ENCODE measurements at places on chromosomes 11 and 22.
A peak's percentile ranks its signal among the peaks of the same experiment; 100 is the strongest.

DNA sequence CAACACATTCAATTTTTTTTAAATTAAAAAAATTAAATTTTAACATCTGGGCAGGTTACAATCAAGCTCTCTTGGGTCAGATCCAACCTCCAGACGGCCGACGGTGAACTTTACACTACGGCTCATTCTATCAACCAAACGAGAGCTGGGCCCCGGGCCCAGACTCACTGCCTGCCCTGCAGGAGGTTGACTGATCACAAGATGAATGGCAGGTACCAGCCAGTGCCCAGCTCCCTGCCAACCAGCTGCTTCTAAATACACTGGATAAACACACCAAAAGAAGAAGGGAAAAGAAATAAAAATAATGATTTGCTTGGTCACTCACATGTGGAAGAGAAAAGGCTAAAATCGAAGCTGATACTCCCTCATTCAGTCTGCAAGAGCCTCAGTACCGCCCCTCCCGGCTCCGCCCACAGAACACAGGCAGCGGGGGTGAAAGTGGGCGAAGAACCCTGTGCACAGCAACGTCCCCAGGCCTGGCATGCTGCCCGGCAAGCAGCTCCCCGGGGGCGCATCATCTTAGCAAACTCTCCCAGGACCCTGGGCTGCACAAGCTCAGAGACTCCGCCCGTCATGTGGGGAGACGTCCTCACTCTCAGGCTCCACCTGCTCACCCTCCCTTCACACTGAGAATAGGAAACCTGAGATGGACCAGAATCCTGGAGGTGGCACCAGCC is 303.4 kb downstream of the SHANK2 start:
- DNase-seq: no peak

DNA sequence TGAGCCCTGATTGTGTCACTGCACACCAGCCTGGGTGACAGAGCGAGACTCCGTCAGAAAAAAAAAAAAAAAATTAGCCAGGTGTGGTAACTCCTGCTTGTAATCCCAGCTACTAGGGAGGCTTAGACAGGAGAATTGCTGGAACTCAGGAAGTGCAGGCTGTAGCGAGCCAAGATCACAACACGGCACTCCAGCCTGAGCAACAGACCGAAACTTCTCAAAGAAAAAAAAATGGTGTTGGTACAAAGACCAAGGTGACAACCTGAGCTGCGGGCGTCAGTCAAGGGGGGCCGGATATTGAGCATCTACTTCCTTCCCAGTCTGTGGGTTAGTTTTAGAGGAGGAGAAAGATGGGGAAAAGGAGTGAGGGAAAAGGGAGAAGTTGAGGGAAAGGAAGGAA is 48.5 kb upstream of the HSPA8 start:
- DNase-seq: no peak

DNA sequence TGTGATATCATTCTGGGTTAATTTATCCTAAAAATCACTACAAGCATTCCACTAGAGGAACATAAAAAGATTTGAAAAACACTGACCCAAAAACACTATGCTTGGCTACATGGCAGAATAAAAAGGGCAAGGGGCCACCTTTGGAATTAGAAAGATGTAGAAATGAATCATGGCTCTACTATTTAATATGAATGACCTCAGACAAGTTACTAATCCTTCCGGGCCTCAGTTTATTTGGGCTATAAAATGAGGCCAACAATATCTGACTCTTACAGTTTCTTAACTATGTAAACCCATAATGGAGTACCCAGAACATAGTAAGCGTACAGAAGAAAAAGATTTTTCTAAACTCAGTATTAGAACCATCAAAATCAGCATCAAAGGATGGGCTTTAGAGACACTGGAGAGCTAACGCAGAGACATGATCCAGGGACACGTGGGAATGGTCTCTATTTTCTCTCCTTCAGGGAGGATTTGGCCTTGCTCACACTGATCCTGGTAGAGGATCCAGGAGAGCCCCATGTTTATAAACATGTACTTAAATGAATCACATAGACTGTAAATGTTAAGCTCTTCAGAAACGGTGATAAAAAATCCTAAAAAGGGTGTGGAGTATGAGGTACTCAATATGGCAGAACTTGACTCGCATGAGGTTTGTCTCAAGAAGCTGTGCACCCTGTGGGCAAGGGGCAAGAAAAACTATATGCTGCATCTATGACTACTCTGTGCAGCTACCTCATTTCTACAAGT is 288.4 kb upstream of the PITPNB start:
- DNase-seq: peak; percentile 73

DNA sequence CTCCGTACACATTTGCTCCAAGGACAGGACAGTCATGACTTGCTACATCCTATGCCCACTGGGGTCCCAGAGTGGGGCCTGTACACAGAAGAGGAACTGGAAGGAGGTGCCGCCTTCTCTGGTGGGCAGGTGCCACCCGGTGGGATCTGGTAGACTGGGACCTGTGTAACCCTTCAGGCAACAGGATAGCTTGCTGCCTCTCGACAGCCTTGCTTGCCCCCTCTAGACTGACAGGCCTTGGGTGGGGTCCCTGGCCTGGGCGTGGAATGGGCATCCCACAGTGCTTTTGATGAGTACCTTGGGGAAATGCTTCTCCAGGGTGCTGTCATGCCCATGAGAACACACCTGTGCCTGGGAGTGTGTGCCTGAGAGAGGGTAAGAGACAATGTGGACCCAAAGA is 15.8 kb downstream of the SHANK3 start:
- no peak for DNase-seq

- peak; percentile 82 for DNase-seq
These were observed 84.6 kb downstream of the SWAP70 start for GRCh38 chr11:9748361-9748970.

DNA sequence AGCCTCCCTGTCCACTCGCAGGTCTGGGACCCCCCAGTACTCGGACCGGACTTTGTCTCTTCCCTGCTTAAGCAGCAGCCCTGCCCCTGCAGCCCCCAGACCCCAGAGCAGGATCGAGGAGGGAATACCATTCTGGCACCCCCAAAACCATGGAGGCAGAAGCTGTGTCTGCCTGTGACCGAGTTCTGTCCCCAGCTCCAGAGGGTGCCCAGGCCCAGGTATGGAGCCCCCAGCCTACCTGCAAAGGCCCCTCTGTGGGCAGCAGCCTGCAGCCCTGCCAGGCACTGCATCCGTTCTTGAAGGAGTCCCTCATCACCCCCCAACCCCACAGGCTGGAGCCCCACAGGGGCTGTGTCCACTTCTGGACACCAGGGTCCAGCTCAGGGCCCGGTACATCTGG is 163.8 kb downstream of the BRD1 start:
- no peak for DNase-seq

- no peak for DNase-seq
These were observed 19.0 kb downstream of the MPPED2 start for GRCh38 chr11:30567120-30567519.

DNA sequence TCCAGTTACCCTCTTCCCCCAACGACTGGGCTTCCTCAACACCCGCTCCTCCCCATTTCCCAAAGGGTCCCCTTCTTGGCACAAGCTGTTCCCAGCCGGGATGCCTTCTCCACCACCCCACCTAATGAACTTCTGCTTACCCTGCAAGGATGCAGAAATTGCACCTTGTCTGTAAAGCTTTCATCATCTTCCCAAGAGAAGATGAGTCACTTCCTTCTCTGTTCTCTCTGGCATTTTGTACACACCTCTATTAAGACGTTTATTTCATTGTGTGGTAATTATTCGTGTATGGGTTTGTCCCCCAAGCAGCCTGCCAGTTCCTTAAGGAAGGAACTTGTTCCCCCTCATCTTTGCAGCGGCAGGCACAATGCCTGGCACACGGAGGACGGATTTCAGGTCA is 351.1 kb downstream of the CADM1 start:
- DNase-seq: peak; percentile 31

DNA sequence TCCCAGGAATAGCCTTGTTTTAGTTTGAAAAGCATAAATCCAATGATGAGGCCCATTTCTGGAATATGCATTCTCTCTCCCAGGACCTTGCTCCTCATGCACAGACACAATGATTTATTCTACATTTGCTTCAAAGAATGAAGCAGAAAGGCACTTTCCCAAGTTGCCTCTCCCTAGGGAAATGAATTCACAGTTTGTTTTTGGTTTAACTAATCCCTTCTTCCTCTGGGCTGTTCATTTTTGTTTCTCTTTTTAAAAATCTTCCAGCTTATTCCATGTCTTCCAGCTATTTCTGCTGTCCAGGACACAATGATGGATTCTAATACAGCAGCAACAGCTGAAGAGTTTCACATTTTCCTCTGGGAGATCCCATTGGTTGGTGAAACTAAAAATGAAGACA is 1529.2 kb upstream of the TENM4 start:
- DNase-seq: no peak

- peak; percentile 83 for DNase-seq
These were observed 35.9 kb upstream of the HORMAD2 start for GRCh38 chr22:30044369-30044768.

GRCh38 chr22:24583221-24584165 is 9.4 kb downstream of the LRRC75B start:
- peak; percentile 57 for DNase-seq

GRCh38 chr11:12455938-12456337 is 78.6 kb downstream of the PARVA start:
- DNase-seq: peak; percentile 51

DNA sequence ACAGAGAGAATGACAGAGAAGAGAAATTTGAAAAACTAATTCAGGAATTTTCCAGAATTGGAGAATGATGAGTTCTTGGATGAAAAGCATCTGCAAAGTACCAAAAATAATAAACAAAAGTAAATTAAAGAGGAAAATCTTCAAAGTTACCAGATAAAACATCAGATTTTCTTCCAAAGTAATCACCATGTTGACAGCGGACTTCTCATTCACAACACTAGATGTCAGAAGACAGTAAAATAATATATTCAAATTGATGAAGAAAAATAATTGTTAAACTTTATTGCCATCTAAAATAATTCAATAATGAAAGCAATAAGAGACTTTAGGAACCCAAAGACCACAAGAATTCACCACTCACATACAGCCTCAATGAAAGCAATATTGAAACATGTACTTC is 355.2 kb downstream of the DYNC2H1 start:
- DNase-seq: no peak

GRCh38 chr22:29341849-29342127 is 26.3 kb upstream of the RASL10A start:
- no peak for DNase-seq

DNA sequence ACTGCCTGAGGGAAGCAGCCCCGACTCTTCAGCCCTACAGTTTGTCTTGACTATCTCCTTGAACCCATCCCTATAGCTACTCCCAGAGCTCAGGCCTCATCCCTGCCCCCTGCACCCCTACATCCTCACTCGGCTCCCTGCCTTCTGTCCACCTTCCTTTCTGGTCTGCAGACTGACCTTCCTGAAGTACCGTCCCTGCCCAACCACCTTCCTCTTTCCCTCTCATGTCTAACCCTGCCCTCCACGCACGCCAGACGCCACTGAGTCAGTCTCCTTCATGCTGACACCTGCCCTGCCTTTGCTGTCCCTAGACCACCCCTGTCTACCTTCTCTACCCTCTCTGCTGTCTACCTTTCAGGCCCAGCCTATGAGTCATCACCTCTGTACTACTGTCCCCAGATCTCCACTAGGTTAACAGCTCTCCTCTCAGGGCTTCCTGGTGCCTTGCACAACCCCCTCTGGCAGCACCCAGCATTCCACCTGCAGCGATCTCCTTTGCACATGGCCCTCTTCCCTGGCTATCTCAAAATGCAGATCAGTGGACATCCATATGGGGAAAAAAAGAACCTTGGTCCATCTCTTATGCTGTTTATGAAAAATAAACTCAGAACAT is 8.9 kb downstream of the KCTD21 start:
- no peak for DNase-seq

- no peak for DNase-seq
These were observed 54.7 kb downstream of the MYEOV start for GRCh38 chr11:69348414-69349235.

DNA sequence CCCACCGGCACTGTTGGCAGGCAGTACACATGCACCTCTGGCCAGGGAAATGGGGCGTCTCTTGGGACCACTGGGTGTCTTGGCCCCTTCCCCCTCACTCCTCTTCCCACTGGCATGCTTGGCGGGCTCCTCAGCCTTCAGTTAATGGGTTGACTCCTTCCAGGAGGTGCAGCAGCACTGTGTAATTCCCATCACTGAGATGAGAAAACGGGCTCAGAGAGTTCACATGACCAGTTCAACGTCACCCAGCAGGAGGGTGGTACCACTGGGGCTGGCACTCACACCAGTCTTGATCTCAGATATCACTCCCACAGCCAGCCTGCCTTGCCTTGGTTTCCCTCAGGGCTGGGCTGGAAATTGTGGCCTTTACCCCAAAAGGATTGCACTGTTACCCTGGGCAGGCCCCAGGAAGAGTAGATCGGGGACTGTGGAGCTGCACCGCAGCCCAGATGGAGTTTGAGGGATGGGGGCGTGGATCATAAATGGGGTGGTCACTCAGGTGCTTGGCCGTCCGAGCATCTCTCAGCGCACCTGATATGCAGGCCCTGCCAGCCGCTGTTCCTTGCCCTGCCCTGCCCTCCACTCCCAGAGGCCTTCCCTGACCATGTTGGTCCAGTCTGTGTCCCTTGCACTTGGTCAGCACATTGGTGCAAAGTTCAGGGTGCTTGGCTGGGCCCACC is 16.9 kb downstream of the CAPN5 start:
- no peak for DNase-seq

- peak; percentile 100 for DNase-seq
These were observed 30.7 kb downstream of the PPP2R1B start for GRCh38 chr11:111735262-111736116.

GRCh38 chr11:114193730-114194679 is 102.2 kb upstream of the NNMT start:
- DNase-seq: no peak

DNA sequence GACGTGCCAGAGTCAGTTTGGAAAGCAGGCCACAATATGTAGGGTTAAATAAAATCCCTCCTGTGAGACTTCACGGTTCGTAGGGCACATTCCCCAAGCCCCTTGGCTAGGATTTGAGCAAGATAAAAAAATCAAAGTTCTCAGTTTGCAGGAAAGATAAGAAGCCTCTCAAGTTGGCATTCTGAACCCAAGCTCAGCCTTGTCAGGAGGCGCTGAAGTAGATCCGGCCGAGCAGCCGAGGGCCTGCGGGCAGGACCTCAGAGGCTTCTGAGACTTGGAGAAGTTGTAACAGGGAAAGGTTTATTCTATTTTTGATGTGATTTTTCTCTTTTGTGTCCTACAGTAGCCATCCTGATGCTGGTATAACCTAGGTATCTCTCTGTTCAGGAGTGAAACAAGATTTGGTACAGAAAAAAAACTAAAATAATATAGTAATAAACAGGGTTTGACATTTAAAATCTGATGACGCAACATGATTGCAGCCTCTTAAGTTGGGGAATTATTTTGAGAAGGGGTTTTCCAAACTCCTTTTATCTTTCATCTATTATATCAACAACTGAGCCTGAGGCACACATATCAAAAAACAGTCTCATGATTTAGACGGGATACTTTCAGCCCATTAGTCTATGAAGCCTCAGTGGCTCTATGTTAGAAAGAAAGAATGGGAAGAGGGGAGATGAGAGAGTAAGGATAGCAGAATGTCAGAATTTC is 10.1 kb downstream of the PATE2 start:
- no peak for DNase-seq

DNA sequence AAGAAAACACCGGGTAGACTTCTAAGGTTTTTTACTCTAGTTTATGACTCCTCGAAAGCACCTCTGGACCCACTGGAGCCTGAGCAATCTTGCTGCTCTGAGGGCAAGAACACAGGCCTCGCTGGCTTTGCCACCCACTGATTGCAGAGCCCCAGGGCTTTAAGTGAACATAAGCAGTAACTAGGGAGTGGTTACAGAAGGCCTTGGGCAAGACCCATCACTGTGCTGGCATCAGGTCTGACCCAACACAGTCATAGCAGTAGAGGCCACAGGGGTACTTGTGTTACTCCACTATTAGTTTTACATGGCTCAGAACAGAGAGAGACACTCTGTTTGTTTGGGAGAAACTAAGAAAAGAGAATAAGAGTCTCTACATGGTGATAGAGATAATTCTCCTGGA is 684.5 kb downstream of the FAM181B start:
- no peak for DNase-seq

All from M059J (cell line).